ENCODE measurements at places on chromosomes 4 and X.

DNA sequence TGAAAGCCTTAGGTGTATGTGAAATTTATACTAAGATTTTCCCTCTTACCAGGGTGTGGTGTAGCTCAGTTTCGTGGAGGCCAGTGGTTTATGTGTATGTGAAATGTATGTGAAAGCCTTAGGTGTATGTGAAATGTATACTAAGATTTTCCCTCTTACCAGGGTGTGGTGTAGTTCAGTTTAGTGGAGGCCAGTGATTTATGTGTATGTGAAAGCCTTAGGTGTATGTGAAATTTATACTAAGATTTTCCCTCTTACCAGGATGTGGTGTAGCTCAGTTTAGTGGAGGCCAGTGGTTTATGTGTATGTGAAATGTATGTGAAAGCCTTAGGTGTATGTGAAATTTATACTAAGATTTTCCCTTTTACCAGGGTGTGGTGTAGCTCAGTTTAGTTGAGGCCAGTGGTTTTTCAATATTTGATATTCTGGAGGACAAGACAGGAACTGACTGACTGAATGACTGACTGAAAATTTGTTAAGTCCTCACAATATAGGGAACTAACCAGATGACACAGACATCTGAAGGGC is 143.7 kb downstream of the NEXMIF start:
- DNase-seq: no peak

GRCh38 chr4:38146383-38146782 is 186.2 kb downstream of the PTTG2 start:
- no peak for DNase-seq

GRCh38 chrX:14267216-14267615 is 237.5 kb upstream of the GEMIN8 start:
- DNase-seq: no peak

DNA sequence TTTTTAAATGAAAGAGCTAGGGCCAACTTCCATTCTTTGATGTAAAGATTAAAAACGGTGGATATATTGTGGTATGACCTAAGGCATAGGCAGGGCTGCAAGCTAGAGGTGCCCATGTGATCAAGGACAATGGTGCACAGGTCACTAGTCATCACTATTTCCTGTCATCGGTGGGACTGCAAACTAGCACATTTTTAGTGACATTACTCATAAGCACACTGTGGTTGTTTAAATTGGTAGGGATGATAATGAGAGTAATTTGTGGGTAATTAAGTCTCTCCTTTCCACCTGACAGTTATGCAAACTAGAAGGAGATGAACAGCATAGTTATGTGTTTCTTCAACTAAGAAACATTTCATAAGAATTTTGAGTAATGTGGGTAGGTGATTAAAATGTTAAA is 85.4 kb downstream of the GPRIN3 start:
- DNase-seq: no peak

- no peak for DNase-seq
These were observed 24.6 kb upstream of the PDLIM3 start for GRCh38 chr4:185559915-185560281.

DNA sequence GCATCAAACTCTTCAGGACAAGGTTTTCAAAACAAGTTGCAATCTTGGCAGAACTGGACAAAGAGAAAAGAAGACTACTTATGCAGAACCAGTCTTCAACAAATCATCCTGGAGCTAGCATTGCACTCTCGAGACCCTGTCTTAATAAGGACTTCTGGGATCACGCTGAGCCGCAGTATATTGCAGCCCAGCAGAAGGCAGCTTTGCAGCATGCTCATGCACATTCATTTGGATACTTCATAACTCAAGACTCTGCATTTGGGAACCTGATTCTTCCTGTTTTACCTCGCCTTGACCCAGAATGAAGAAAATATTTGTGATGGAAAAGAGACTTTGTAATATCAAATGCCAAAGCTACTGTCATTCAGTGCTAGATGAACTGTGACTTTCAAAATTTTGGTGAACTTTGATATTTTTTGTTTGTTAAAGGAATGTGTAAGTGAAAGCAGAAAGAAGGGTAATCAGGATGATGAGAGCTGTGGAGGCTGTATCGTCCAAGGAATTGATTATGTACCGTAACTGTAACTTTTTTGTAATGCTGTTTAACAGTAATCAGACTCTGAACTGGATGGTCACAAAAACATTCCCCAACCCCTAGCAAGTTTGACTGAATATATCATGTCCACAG is 27.2 kb downstream of the HSPA4L start:
- no peak for DNase-seq

GRCh38 chrX:19630228-19630627 is 114.9 kb upstream of the MAP3K15 start:
- DNase-seq: no peak
